CD8-positive, alpha-beta memory T cell (primary cell): ENCODE measurements at places on chromosomes 12 and 14. TPM values are rescaled to one million over a fixed set of nuclear protein-coding genes. Genes with fewer than 3 reads are reported as not detected.

DNA sequence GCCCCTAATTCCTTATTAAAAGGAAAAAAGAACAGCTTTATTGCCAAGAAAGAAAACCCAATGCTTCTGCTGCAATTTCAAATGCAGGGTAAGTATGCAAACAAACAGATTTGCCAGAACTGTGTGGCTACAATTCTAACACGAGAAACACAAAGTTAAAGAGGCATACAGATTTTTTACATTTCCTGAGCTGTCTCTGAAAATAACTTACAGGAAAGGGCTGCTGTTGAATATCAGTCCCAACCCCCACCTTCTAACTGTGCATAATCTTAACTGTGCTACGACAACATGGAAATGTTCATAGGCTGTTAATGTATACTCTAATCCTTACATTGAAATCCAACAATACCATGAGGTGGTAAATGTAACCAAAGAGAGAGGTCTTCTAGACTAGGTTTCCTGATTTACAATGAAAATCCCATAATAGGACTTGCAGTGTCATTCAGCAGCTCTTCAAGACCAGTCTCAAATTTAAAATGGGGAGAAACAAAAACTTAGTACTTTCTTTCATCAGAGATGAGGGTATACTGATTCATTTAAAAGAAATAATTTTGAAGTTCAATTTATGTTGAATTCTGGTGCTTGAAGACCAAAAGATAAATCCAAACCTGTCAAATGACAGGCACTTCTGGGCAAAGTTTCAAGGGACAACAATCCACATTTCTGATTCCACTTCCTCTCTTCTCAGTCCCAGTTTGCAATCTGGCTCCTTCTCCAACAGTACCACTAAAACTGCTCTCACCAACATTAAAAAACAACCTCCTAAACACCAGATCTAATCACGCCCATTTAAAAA lies 14.4 kb downstream of the FGD6 start:
- DNase-seq, result no peak
- H3K4me1 ChIP-seq, result peaks cover 4% of the 10 kb centered on the region
- no peak overlapping the region for H3K4me3 ChIP-seq
- no peaks in the 10 kb centered on the region for H3K27me3 ChIP-seq
- peak overlapping the region; percentile 58 for H3K27ac ChIP-seq

The CFAP73 gene
- total RNA-seq, result 0.33 TPM

The MIP gene
- not detected for total RNA-seq

The KLRC4 gene
- total RNA-seq, result 16.2 TPM

The POTEG gene
- not detected for total RNA-seq

DNA sequence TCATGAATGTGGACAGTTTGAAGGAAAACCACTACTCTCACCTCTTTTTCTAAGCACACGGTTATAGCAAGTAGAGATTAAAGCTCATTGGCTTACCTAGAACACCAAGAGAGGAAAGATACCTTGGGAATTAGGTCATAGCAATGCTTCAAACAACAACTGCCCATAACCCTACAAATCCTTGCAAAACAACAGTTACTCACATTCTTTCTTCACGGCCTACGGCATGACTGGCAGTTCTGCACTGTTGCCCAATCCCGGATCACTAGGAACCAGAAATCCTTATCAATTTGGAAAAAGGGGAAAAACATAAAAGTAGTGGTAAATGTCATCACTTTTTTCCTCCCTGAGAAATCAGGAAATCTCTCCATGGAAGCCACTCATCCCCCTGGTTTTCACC lies 9.6 kb upstream of the ISM2 start:
- H3K4me1 ChIP-seq, result no peaks in the 10 kb centered on the region
- H3K27ac ChIP-seq, result no peak overlapping the region
- no peaks in the 10 kb centered on the region for H3K27me3 ChIP-seq
- peaks cover 12% of the 10 kb centered on the region for H3K36me3 ChIP-seq
- H3K4me3 ChIP-seq, result no peak overlapping the region

DNA sequence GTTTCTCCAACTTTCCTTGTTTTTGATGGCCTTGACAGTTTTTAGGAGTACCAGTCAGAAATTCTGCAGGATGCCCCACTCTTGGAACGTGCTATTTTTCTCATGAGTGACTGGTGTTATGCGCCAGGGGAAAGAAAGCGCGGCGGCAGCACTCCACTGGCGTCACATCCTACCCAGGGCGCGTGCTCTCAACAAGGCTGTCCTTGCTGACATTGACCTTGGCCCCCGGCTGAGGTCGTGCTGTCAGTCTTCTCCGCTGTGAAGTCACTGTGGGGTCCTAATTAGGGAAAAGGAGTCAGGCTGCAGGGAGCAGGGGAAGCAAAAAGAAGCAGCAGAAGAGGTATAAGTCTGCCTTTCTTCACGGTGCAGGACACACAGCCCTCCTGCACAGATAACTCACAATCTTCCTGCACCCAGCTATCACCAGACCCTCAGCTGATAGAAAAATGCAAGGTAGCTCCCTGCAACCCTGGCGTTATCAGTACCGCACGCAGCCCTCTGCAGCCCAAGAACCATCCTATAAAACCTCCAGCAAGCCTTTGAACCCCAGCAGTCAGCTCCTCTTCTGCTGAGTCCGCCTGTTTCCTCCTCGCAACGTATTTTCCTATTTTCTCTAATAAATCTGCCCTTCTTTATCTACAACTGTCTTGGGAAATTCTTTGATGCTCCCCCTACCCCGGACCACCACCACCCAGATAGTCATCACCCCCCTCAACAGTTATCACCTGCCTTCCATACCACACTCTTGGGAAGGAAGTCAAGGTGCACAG lies 48.0 kb upstream of the C14orf180 start:
- no peaks in the 10 kb centered on the region for H3K27me3 ChIP-seq
- no peak for DNase-seq
- H3K36me3 ChIP-seq, result no peaks in the 10 kb centered on the region
- no peak overlapping the region for H3K27ac ChIP-seq
- H3K4me1 ChIP-seq, result no peaks in the 10 kb centered on the region
- H3K4me3 ChIP-seq, result no peak overlapping the region

The KCNMB4 gene
- 0.46 TPM for total RNA-seq

DNA sequence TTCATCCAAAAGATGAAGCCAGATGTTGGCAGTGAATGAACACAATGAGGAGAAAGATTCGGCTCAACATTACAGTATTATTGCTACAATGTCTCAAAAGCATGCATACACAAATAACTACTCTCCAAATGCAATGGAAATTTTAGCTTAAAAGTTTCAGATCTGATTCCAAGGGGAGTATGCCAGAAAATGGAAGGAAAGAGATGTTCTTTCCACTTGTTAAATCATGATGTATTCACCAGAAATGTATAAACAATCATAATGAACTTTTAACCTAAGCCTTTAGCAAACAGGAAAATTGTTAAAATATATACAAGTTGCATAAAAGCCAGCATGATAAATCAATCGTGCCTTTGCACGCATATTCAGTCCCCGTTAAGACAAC lies 62.1 kb downstream of the SH2B3 start:
- H3K4me1 ChIP-seq, result no peaks in the 10 kb centered on the region
- peaks cover 3% of the 10 kb centered on the region for H3K36me3 ChIP-seq
- H3K27ac ChIP-seq, result no peak overlapping the region
- H3K27me3 ChIP-seq, result no peaks in the 10 kb centered on the region
- DNase-seq, result no peak

The CACNA1C gene
- 0.04 TPM for total RNA-seq

The KLRC1 gene
- 13.7 TPM for total RNA-seq

The ZDHHC22 gene
- total RNA-seq, result not detected

DNA sequence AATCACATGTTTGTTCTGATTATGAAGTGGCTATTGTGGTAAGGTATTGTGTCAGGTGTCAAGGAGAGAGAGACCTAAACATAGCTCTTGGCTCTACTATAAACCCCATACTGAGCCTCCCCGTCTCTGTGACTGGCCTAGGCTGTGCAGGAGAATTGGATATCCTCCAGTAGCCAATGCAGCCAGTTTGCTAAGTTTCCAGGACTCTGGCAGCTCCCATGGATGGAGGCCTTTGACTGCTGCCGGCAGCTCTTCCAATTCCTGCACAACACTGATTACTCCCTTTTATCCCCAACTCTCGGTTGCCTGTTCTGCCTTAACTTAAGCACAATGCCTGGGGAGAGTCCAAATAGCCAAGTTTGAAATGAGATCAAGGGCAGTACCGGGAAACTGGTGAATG lies 59.3 kb downstream of the ABCC9 start:
- H3K4me3 ChIP-seq, result no peak overlapping the region
- no peak for DNase-seq
- H3K27ac ChIP-seq, result no peak overlapping the region
- no peaks in the 10 kb centered on the region for H3K36me3 ChIP-seq
- H3K4me1 ChIP-seq, result no peaks in the 10 kb centered on the region

The SERPINA1 gene
- 0.18 TPM for total RNA-seq
